T-cell (primary cell): ENCODE measurements at places on chromosomes 12 and 14. TPM values are rescaled to one million over a fixed set of nuclear protein-coding genes. Genes with fewer than 3 reads are reported as not detected.

DNA sequence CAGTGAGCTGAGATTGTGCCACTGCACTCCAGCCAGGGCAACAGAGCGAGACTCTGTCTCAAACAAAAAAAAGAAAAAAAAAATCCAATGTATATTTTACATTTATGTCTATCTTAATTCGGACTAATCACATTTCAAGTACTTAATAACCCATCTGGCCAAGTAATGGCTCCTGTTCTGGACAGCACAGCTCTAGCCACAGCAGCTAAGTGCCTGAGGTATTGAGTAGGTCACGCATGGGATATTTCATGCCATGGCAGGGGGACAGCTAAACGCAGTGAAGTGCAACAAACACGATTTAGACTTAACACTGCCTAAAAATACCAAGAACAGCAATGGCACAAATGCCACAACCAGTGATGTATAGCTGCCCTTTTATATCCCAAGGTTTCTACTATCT lies 8.0 kb downstream of the BAZ1A start:
- DNase-seq = no peak

DNA sequence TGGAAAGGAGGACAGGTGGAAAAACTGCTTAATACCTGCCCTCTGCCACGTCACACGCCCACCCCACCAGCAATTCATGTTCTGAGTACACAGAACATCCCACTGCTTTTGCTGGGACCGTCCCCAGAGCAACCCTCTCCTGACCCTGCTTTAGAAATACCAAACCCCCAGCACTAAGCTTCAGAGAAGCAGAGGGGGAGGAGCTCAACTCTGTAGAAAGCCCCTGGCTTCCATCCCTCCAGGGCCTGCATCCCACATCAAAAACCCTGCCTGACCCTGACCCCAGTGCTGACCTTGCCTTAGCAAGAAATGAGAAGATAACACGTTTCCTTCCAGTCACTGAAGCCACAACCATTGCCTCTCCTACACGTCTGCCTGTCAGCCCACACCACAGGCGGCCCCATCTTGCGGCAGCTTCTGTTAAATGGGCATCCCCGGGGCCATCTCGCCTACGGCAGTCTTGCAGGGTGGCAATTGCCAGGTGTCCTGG lies 19.7 kb downstream of the VDR start:
- DNase-seq = no peak

DNA sequence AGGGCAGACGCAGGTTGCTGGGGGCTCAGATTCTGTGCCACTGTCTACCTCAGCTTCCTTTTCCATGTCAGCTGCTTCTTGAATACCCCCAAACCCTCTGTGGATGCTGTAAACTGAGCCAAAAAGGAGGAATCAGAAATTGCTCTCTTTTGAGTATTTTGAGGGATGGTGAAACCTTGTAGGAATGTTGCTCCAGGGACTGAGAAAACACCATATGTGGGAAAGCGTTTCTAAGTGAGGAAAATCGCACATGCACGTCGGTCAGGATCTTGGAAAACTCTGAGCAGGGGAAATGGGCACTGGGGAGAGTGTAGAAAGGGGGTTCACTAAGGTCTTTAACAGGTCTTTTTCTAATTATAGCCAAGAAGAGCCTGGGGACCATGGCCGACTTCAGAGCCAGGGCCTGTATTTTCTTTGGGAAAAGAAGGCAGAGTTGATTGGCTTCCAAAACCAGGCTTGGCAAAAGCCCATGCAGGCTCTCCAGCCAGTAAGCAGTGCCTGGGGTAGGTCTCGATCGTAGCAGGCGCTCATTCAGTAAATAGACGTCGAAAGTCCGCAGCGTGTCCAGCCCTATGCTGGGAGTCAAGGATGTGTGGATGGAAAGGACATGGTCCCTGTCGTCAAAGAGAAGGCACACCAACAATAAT lies 58.0 kb downstream of the NTF3 start:
- no peak for DNase-seq

DNA sequence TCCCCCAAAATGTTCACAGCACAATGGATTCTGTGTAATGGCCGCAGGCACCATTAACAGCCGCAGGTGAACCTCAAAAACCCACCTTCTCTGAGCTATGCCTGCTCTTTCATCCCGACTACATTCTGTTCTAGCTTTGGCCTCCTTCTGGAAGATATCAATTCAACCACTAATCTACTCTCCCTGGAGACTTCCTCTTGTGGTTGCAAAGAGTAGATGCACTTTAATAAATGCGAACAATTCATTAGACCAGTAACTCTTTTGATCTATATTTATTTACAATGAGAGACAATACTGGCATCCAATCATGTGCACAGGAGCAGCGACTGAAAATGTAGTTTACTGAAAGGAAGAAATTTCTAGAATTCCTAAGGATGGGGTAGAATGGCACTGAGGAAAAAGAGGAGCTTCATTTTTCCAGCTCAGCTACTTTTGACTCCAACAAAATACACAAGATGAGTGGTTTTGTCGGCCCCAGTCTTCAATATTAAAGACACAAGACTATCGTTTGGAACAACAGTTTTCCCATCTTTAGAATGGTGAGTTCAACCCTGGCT lies 5.3 kb downstream of the GRIN2B start:
- no peak for DNase-seq

- DNase-seq = no peak
Observed at GRCh38 chr12:42140901-42141300, 3.8 kb downstream of the GXYLT1 start.

GRCh38 chr12:75864161-75864560 lies 167.4 kb downstream of the PHLDA1 start:
- no peak for DNase-seq

DNA sequence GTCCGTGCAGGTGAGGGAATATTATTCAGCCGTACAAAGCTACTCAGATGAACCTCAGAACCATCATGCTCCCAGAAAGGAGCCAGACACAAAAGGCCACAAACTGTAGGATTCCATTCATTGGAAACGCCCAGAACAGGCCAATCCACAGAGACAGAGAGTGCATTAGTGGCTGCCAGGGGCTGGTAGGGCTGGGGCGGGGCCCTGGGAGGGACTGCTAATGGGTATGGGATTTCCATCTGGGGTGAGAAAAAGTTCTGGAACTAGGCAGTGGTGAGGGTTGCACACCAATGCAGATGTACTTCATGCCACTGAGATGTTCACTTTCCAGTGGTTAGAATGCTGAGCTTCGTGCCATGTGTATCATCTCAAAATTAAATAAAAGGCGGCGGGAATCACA lies 101.1 kb downstream of the RFLNA start:
- DNase-seq = no peak

GRCh38 chr12:16324272-16324671 lies 23.2 kb upstream of the MGST1 start:
- no peak for DNase-seq

GRCh38 chr12:62028536-62028935 lies 231.7 kb upstream of the USP15 start:
- DNase-seq = no peak

- DNase-seq = no peak
Observed at GRCh38 chr14:28759653-28760313, 6.8 kb upstream of the FOXG1 start.

DNA sequence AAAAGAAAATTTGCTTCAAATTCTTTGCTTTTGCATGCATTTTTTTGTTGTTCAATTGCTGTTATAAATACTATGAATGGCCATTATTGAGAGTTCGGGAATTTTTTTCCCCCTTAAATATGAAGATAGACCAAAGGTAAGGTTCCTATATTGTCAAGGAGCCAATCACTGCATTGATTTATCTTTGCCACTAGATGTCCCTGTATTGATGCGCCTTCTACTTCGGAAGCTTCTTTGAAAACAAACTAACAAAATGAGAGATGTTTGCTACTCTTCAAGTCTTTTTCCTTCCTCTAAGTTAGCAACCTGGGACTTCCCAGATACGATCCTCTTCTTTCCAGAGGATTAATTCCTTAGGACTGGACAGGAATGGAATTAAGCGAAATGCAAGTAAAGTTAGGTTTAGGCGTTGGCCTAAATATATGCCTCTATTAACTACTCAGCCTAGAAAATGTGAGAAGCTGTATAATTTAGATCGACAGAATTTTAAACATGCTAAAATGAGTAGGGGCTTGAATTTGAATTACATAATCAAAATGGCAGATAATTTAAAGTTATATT lies 318.1 kb downstream of the AEBP2 start:
- no peak for DNase-seq

Gene AQP2
- total RNA-seq = not detected

Gene TCTN1
- 12.2 TPM for total RNA-seq

Gene APOF
- total RNA-seq = not detected

Gene IFI27L1
- 10.1 TPM for total RNA-seq

Gene TMCC3
- total RNA-seq = 1.2 TPM

Gene DNM1L
- total RNA-seq = 65.9 TPM

Gene CHPT1
- total RNA-seq = 11.9 TPM

Gene MYH7
- total RNA-seq = not detected

Gene MYO1H
- not detected for total RNA-seq

Gene CAPZA3
- total RNA-seq = not detected

Gene ANKS1B
- total RNA-seq = 0.47 TPM
